ENCODE measurements at places on chromosomes 11 and 22.

DNA sequence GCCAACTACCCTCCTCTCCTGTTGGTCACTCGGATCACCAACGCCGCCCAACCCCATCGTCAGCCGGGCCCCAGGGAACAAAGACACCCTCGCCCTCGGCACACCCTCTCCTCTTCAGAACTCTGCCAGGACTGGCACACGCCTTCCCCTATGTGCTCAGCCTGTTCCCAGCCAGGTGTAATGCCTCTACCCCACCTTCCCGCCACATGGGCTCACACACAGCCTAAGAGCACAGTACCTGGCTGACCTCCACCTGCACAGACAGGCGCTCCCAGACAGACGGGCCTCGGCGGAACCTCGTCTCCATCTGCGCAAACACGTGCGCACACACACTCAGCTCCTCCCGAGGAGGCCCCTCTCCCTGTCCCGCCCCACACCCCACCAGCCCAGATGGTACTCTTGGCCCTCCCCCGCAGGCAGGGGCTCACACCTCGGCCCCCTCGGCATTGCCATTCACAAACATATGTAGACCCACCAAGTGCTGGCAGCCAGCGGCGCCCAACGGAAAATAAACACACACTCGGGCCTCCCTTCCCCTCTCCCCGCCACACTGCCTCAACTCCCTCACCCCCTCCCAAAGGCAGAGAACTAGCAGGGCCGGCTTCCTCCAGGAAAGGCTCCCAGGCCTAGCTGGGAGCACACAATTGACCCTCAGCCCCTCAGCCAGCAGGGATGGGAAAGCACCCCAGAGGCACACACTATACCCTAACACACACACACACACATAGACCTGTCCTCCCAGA lies 8.5 kb downstream of the ELFN2 start:
- no peak for DNase-seq

DNA sequence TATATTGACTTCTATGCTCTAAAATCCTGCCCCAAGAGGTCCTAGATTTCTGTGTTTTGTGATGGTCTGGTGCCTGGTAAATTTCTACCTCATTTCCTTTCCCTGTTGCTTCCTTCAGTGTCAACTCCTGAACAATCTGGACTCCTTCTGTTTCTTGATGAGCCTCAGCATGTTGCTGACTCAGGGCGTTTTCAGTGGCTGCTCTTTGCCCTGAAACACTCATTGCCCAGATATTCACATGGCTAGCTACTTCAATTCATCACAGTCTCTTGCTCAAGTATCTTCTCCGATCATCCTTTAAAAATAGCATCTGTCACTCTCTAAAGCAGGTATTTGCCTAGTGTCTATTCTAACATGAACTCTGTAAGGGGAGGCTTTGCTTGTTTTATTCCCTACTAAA lies 526.3 kb upstream of the RAG2 start:
- no peak for DNase-seq

DNA sequence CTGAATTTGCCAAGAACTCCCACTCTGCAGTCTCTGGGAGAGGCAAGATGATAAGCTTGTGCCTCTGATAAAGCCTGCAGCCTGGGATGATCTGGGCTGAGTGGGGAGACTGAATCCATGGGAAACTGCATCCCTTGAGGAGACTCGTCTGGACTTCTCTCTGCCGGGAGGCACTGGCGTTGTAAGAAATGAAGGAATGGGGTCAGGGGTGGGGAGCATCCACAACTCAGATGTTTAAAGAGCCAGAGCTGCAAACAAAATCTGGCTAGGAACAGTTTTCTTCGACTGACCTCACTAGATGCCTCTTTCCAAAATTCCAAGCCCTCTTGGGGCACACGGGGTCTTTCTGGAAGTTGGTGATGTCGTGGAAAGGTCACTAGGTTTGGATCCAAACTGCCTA lies 64.4 kb downstream of the SPON1 start:
- no peak for DNase-seq

GRCh38 chr22:39429916-39430575 lies 26.8 kb upstream of the MGAT3 start:
- DNase-seq = no peak

DNA sequence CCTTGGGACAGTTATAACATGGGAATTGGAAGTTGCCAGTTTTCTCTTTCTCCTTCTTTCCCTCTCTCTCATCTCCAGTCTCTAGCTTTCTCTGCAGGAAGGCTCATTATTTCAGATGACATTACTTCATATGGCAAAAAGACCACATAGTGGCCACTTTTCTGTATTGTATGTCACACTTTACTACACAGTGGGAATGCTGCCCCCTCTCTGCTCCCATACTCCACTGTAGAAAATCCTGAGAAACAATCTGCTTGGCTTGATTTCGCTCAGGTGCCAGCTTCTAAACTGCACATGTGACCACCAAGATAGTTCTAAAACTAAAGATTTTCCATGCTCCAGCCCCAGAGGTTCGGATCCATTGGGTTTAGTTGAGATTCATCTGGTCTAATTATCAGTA lies 860.7 kb upstream of the CCDC90B start:
- DNase-seq = no peak

- no peak for DNase-seq
Measured at GRCh38 chr22:31652911-31653684, 8.9 kb downstream of the PISD start.

DNA sequence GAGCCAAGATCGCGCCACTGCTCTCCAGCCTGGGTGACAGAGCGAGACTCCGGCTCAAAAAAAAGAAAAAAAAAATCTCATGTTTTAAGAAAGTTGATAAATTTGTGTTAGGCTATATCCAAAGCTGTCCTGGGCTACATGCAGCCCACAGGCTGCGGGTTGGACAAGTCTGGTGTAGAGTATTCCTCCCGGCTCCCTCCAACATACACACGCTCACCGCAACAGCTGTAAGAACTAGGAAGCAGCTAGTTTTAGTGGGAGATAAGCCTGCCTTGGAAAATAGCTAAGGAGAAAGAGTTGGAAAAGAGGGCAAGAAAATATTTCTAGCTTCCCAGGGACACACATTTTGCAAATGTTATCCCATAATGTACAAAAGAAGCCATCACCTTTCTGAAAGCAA lies 46.6 kb downstream of the CELF1 start:
- DNase-seq = no peak

GRCh38 chr22:37222440-37222971 lies 10.2 kb upstream of the SSTR3 start:
- no peak for DNase-seq

Measured in activated T-cell treated with anti-CD3 and anti-CD28 coated beads for 1 hour (primary cell).